Cardiac fibroblast (primary cell): ENCODE measurements at places on chromosomes 3 and 15.

GRCh38 chr3:13289771-13290285 lies 130.3 kb downstream of the NUP210 start:
- no peak for DNase-seq

- DNase-seq = no peak
Observed at GRCh38 chr3:104349836-104350235, 1016.9 kb upstream of the ALCAM start.

GRCh38 chr15:96360581-96361308 lies 30.2 kb downstream of the NR2F2 start:
- DNase-seq = no peak

- DNase-seq = no peak
Observed at GRCh38 chr15:99275525-99276128, 24.3 kb downstream of the LRRC28 start.

DNA sequence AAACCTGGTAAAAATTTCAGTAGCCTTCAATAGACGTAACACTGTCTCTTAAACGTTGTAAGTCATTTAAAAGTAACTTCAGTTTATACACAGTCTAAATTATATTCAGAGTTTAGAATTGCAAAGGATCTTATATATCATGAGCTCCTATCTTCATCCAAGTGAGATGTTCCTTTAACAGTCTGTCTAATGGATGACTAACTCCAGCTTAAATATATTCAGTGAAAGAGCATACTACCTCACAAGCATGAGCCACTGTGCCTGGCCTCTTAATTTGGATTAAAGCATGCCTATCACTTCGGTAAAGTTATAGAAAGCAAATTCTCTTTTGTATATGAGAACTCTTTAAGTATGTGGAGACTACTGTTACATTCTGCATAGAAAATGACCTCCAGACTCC lies 7.0 kb downstream of the FYTTD1 start:
- DNase-seq = no peak

DNA sequence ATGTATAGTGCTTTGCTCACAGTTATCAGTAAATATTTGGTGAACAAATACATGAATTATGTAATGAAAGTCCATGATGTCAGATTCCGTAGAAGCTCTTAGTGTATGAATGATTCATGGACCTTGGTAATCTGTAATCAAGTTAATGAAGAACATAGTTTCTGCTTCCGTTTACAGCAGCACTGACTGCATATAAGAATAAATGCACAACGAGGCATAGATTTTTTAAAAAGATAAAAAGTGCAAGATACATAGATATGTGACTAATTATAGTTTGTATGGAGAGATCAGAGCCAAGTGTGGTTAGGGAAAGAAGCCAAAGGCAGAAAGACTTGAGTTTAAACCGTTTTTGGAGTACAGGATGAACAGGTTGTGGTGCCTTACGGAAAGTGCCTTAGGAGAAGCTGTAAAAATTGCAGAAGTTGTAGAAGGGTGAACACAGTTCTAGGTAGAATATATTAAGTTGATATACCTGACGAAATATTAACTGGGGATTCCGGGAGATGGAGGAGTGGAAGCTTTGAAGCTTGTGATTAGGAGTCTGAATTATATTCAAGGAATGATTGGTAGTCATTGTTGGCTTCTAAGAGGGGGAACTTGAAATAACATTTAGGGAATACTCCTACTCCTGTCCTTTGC lies 293.1 kb downstream of the NLGN1 start:
- DNase-seq = no peak

DNA sequence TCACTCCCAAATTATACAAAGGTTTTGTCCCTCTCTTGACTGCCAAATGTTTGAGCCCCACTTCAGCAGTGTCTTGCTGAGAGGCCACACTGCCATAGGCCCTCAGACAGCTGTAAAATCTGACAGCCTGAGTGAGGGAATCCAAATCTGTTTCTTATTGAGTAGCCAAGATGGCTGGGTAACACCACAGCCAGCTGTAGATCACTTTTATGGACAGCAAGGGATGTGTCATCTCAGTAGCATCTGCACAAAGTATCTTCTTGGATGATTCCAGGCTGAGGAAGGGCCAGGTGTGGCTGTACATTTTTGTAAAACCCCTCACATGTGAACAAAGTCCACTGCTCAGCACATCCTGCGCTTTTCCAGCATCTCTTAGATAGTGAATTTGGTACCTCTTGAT lies 237.0 kb upstream of the LRTM1 start:
- no peak for DNase-seq

DNA sequence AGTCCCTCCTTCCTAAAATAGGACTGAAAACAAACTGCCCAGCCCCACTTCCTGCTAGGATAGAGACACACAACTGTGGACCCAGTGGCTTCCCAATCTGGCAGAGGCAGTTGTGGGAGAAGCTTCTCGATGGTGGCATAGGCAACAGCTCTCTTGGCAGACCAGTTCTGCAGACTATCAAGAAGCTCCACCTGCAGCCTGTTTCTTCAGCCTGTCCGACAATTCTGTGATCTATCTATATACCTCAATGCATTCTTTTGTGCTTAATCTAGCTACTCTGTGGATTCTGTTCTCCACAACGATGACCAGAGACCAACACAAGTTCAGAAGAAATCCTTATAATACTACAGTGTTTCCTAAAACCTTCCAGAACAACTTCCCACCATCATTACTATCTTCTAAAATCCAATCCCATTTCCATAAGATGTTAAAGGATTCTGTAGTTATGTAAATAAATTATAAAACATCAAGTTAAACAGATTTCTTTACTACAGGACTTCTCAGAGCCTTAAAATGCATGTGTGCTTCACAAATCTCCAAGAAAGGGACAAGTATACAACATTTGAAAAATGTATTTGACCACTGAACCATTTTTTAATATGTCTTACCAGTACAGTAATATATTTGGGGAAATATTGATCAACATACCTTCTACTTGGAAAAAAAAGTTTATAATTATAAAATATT lies 57.7 kb downstream of the IGF2BP2 start:
- DNase-seq = no peak

DNA sequence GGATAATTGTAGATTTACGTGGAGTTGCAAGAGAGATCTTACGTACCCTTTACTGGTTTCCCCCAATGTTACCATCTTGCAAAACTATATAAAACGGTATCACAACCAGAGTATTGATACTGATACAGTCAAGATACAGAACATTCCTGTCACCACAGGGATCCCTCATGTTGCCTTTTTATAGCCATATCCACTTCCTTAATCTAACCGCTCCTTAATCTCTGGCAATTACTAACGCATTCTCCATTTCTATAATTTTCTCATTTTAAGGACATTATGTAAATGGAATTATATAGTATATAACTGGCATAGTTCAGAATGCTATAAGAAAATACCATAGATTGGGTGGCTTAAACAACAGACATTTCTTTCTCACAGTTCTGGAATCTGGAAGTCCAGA lies 61.1 kb downstream of the SEC22A start:
- DNase-seq = no peak

GRCh38 chr3:36512555-36512954 lies 132.3 kb downstream of the STAC start:
- no peak for DNase-seq

DNA sequence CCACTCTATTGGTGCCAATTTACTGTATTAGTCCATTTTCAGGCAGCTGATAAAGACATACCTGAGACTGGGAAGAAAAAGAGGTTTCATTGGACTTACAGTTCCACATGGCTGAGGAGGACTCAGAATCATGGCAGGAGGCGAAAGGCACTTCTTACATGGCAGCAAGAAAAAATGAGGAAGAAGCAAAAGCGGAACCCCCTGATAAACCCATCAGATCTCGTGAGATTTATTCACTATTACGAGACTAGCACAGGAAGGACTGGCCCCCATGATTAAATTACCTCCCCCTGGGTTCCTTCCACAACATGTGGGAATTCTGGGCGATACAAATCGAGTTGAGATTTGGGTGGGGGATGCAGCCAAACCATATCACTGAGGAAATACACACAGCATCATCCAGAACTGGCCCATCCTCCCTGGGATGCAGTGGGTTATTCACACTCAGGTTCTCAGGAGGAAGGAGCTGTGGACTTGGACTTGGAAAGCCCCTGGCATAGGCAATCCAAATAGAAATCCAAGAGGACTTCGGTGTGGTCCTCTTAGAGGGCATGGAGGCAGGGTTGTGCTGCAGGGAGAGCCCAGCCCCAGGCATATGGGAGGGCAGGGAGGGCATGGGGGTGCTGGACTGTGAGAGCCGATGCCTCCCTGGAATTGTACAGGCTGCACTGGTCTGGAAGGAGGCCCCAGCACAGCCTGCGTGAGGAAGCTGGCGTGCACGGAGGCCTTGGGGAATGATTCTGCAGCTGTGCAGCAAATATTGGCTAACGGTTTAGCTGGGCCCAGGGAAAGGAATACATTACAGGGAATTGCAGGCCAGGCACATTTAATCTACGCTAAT lies 62.9 kb downstream of the EFCAB12 start:
- no peak for DNase-seq
